ENCODE measurements at places on chromosomes 6 and 20. TPM values are rescaled to one million over a fixed set of nuclear protein-coding genes. Genes with fewer than 3 reads are reported as not detected.
A peak's percentile ranks its signal among the peaks of the same experiment; 100 is the strongest.

DNA sequence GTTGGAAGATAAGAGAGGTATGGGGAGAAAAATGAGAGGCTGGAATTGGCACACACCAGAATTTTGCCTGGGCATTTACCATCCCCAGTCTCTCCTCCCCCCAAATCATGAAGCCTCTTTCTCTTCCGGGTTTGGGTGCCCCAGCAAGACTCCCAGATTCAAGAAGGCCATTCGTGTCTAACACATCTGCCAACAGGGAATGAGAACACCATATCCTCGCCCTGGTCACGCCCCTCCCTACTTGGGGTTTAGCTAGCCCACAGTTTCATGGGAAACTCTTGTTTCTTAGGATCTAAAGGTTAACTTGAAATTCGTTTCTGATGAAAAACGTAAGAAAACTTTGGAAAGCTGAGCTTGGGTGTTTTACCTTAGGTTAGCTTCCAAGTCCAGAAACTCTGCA, 105.5 kb upstream of the TMEM170B start:
- DNase-seq: peak; percentile 65

DNA sequence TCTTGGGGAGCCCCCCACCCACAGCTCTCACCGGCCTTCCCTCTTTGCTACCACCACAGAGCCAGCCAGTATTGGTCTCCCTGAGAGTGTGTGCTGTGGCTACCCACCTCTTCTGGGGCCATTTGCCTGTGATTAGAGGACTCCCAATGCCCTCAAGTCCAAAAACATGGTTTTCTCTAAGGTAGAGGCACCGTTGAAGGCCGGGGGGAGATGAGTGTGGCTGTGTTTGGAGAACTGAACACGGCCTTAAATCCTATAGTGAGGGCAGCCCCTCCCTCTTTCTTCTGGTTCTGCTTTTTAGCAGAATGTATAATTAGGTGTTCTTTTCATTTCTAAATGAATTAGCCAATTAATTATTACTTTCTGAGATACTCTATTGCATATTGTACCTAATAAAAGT, 2.5 kb downstream of the CCR6 start:
- no peak for DNase-seq

DNA sequence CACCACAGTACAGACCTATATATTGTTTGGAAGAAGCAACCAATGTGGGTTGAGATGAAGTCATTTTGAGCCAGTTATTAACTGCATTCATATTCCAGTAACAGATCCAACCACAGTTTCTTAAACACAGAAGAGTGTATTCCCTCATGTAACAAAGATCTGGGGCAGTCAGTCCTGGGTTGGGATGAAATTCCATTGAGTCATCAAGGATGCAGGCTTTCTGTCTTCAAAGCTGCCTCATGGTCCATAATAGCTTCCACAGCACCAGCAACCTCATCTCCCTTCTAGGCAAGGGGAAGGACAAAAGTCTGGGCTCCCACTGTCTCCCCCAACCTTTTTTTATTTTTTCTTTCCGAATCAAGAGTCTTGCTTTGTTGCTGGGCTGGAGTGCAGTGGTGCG, 2.9 kb upstream of the SOD2 start:
- no peak for DNase-seq

GRCh38 chr6:2881423-2881822, 21.7 kb downstream of the SERPINB9 start:
- DNase-seq: no peak

DNA sequence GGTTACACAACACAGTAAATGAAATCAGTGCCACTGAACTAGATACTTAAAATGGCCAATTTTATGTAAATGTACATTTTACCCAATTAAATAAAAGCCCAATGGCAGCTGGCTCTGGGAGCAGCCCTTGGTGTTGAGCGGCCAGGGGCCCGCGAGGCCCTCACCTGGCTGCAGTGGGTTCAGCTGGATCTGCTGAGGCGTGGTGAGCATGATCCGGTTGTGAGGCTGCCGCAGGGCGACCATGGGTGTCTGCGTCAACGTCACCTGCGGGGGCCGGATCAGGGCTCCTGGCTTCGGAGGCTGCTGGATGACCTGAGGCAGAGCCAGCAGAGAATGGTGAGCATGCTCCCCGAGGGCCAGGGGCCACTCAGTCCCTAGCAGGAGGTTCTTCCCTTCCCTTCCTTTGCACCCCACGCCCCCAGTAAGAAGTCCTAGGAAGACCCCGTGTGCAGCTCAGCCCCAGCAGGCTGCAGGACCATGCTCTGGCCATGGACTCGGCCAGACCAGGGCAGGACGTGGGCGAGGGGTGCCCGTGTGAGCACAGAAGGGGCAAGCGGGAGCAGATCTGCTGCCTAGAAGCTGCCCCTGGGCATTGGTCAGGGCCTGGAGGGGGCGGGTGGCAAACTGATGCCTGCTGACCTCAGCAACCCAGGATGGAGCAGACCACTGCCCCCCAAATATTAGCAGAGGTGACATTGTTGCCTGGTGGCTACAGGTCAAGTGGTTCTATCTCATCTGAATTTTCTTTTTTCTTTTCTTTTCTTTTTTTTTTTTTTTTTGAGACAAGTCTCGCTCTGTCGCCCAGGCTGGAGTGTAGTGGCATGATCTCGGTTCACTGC, 61.9 kb downstream of the TAF4 start:
- DNase-seq: no peak

GRCh38 chr6:150312395-150312794, 56.4 kb upstream of the IYD start:
- no peak for DNase-seq

Gene TRDN
- not detected for total RNA-seq

- peak; percentile 52 for DNase-seq
Observed at GRCh38 chr6:138007014-138007472, 100.2 kb downstream of the PERP start.

DNA sequence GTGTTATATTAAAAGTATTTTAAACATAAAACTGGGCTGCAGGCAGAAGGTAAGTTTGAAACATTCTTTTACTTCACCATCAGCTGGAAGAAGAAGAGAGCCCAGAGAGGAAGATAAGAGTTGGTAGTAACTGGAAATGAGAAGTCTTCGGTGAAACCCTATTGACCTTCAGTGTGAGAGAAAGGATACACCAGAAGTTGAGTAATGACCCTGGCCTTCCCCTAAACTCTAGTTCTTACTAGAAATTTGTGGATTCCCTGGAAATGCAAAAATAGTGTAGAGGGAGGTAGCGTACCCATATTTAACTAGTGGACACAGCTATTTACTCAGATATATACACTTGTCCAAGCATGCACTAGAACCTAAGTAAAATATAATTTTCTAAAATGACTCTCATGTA, 8.0 kb upstream of the EPM2A start:
- DNase-seq: no peak

GRCh38 chr20:4193069-4193452, 177.7 kb upstream of the RNF24 start:
- DNase-seq: no peak

Gene ZDHHC14
- 4.4 TPM for total RNA-seq

DNA sequence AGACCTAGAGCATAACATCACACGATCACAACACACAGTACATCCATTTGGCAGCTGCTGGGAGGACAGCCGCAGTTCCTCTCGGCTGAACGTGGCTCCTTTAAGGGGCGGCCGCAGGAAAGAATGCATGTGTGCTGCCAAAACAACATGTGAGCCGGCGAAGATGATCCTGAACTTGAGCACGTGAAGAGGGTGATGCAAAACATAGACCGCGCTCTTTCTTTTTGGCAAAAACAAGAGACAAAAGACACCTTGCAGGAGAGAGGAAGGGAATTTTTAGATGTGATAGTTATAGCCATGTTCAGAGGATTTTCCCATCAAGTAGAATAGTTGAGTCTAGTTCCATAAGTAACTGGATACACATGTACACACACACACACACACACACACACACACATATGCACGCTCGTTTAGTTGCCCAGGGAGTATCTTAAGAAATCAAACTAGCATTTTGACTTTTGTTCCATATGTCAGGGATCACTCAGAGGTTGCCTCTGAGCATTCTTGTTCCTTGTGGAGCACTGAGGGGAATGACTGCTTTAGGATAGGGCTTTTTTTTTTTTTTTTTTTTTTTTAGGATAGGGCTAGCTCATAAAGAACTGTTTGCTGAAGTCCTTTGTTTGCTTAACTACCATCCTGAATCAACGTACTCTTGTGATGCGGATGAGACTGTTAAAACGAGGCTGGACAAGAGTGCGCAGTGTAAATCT, 21.7 kb upstream of the RANBP9 start:
- DNase-seq: peak; percentile 88

GRCh38 chr6:152086223-152086873, 278.9 kb downstream of the ESR1 start:
- no peak for DNase-seq

DNA sequence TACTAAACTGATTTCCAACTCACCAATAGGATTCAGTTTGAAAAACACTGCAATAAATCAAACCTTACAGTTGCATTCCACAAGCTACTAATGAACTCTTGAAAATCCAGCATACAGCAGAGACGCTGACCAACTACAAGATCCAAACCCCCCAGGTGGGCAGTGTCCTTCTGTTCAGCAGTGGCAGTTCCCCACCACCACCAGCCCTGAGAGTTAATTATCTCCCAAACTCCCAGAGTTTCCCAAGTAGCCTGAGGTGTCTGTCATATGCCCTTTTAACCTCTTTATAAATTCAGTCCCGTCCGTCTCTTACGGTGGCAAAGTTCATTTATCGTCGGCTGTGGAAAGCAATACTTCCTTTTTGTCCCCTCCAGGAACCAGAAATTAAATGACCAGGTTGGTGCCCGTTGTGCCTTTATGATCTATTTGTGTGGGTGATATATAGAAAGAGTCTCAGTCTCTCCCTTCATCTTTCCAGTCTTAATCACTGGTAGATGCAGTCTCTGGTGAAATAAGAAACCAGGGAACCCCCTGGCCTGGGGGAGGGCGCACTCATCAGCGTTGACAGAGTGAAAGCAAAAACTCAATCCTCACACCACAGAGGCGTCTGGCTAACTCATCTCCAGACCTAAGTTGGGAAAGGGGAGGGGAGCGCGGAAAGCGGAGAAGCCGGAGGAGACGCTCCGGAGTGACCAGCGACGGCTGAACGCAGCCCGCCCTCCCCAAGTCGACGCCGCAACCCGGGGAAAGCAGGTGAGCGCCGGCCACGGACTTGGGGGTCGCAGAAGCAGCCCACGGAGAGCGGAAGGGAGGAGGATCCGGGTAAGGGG, 717 bp downstream of the MRPL14 start:
- DNase-seq: peak; percentile 91

- DNase-seq: no peak
Observed at GRCh38 chr6:80186082-80186481, 79.6 kb downstream of the BCKDHB start.
